ENCODE measurements at places on chromosomes 4 and X. TPM values are rescaled to one million over a fixed set of nuclear protein-coding genes. Genes with fewer than 3 reads are reported as not detected.

GRCh38 chrX:142998447-142999198 lies 27.1 kb upstream of the SPANXN4 start:
- DNase-seq: no peak

GRCh38 chr4:185532795-185533324 lies 2.4 kb downstream of the PDLIM3 start:
- no peak for DNase-seq

- no peak for DNase-seq
These were observed 436.5 kb upstream of the FTHL17 start for GRCh38 chrX:31508338-31508737.

DNA sequence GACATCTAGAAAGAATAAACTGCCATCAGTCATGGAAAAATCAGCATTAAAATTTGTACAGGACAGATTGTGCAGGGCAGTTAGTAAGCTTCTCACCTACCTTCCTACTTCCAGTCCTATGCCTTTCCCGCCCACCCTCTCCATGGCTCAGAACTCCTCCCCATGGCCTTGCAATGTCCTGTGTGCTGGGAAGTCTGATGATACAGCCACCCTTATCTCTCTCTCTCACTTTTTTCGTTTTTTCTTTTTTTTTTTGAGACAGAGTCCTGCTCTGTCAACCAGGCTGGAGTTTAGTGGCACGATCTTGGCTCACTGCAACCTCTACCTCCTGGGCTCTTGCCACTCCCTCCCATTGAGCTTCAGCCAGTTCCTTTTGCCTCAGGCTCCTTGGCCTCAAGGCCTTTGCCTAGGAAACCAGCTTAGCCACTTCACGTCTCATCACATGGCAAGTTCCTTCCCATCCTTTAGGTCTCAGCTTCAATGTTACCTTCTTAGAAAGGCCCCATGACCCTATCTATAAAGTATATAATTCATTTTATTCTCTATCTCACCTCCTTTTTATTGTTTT lies 259.7 kb downstream of the NKX6-1 start:
- DNase-seq: no peak

DNA sequence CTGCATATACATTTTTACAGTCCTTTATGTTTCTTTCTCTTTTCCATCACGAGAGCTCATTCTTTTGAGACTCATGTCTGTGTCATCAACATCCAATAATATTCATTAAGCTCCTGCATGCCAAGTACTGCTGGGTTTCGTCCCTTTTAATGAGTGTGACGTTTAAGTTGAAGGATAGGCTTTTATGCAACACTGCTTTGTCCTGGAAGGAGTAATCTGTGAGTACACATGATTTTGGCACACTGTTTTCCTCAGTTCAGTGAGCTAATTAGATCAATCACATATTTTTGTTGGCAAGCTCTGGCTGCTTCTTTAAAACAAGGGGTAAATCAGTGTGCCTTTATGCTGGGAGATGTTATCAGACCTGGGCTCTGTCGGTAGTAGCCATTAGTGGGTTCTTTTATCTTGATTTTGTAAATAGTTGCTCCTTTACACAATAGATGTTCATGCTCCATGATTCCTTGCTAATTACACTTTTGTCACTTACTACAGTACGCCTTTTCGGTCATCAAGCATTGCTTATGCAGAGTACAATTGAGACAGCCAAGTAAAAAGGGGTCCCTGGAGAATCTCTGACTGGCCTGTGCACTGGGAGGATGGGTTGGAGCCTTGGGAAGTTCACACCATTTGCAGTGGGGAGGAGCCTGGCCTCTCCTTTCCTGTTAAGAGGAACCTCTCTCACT lies 132.6 kb downstream of the FHIP1A start:
- DNase-seq: no peak

Gene PPP1R2C
- not detected for total RNA-seq

Gene PRICKLE3
- total RNA-seq: 4.5 TPM

Data from left lobe of liver (tissue), 2 donors.